Stimulated activated CD4-positive, alpha-beta T cell treated with anti-CD3 and anti-CD28 coated beads, Interleukin-15, amount 100 ng/mL, for 24 hours (primary cell): ENCODE measurements at places on chromosomes 5 and 9.

GRCh38 chr9:106535439-106535838 lies 327.5 kb upstream of the ZNF462 start:
- DNase-seq = no peak

GRCh38 chr5:55377810-55378209 lies 70.0 kb downstream of the MTREX start:
- DNase-seq = no peak

GRCh38 chr9:134735441-134736175 lies 94.0 kb downstream of the COL5A1 start:
- DNase-seq = no peak

- no peak for DNase-seq
Measured at GRCh38 chr9:10112798-10113197, 500.0 kb downstream of the PTPRD start.

DNA sequence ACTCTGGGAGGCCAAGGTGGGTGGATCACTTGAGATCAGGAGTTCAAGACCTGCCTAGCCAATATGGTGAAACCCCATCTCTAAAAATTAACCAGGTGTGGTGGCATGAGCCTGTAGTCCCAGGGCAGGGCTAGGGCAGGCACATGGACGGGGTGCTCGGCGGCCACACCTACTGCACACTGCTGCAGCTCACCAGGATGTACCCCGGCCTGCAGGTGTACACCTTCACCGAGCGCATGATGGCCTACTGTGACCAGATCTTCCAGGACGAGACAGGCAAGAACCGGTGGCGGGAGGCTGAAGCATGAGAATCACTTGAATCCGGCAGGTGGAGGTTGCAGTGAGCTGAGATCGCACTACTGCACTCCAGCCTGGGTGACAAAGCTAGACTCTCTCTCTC lies 3.2 kb downstream of the ST6GALNAC4 start:
- no peak for DNase-seq

- DNase-seq = no peak
Measured at GRCh38 chr9:126793686-126794417, 11.0 kb upstream of the ZBTB43 start.

GRCh38 chr5:159130871-159131270 lies 31.2 kb upstream of the EBF1 start:
- DNase-seq = no peak

- DNase-seq = no peak
Measured at GRCh38 chr9:76444322-76444929, 14.6 kb upstream of the GCNT1 start.

GRCh38 chr5:159763562-159763961 lies 152.7 kb upstream of the ADRA1B start:
- DNase-seq = no peak

GRCh38 chr5:60529001-60529400 lies 171.0 kb downstream of the DEPDC1B start:
- DNase-seq = no peak

- no peak for DNase-seq
Measured at GRCh38 chr9:137202966-137203365, 2.4 kb upstream of the TPRN start.

DNA sequence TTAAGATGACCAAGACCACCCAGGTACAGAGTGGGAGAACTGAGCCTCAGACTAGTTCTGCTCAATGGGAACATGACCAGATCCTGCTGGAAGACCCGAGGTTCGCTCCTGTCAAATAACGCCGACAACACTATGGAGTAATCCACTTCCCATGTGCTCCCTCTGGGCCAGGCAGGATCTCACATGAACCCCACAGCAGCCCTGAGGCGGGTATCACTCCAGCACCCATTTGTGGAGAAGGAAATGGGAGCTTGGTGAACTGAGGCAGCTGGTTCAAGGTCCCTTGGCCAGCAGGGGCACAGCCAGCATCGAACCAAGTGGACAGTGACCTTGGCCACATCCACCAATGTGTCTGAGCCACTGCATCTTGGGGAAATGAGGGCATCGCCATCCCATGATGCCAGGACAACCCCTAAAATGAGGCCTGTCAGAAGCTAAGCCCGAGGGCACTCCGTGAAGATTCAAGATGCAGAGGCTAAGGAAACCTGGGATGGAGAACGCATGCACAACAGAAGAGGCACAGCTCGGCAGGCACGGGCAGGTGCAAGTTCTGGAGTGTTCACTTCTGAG lies 8.5 kb downstream of the ANKS6 start:
- no peak for DNase-seq

GRCh38 chr9:136204145-136204805 lies 653 bp downstream of the LHX3 start:
- DNase-seq = no peak

GRCh38 chr5:3913279-3913678 lies 317.6 kb downstream of the IRX1 start:
- DNase-seq = no peak

DNA sequence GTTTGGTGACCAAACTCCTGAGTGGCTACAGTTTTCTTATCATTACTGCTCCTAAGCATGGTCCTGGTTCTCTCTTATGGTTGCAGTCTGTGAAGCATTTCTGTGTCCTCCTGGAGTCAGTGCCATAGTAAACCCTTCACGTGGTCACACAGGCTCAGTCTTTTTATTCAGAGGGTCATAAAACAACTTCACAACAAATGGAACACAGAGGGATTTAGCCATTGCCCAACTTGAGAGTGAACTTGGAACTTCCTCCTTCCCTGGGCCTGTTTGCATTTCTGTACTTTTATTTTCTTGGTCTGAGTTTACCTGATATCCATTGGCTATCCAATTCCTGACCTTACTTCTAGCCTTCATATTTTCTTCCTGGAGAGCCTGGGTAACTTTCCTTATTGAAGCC lies 144.9 kb downstream of the CCDC192 start:
- DNase-seq = no peak

- no peak for DNase-seq
Measured at GRCh38 chr5:124330595-124331220, 415.7 kb downstream of the ZNF608 start.

- DNase-seq = peak; percentile 2
Measured at GRCh38 chr5:98492258-98492657, 281.2 kb upstream of the RGMB start.

- DNase-seq = no peak
Measured at GRCh38 chr5:118236108-118236849, 752.1 kb downstream of the DTWD2 start.

DNA sequence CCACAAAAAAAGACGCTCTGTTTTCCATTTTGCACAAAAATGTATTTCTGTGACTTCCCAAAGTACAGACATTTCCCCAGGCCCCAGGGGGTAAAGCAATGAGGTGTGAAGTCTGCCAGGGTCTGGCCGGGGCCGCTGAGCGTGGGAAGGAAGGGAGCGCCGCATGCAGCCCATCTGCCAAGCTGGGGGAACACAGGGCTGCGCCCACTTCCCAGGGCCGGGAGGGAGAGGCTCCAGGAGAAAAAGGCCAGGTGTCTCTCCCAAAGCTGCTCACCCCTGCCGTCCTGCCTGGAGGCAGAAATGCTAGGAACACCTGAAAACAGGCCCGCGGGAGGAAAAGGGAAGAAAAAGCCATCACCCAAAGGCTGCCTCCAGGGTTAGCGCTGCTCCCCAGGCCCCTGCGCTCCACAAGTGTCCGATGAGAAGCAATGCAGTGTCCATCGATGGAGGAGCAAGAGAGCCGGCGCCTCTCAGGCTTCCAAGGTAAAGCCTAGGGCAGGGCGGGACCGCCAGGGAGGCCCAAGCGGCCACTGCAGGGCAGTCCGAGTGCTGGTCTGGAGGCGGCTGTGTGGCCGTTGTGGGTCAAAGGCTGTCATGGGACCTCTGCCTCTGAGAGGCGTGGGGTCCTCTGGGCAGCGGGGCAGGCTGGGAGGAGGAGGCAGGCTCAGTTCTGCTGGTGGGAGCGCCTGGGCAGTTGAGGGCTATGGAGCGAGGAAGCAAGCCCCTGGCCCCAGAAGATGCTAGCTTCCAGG lies 6.0 kb upstream of the ZDHHC12 start:
- no peak for DNase-seq

DNA sequence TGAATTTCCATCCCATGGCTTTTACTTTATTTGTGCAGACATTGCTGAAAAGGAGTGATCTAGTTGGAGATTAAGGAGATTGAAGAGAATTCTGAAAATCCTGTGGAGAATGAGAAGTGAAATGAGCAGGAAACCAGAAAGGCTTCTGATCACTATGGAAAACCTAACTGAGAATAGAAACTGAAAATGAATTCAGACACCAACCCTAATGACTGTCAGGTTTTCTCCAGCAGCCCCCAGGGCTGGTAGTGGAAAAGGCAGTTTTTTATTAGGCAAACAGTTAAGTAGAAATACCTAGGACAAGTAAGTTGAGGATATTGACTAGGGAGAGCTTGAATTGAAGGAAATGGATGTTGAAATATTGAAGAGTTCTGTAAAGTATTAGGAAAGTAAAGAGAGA lies 14.7 kb upstream of the ARRDC3 start:
- no peak for DNase-seq

- DNase-seq = no peak
Measured at GRCh38 chr9:128245421-128246151, 30.2 kb downstream of the GOLGA2 start.

GRCh38 chr9:136751814-136752213 lies 3.5 kb upstream of the LCN6 start:
- DNase-seq = no peak

DNA sequence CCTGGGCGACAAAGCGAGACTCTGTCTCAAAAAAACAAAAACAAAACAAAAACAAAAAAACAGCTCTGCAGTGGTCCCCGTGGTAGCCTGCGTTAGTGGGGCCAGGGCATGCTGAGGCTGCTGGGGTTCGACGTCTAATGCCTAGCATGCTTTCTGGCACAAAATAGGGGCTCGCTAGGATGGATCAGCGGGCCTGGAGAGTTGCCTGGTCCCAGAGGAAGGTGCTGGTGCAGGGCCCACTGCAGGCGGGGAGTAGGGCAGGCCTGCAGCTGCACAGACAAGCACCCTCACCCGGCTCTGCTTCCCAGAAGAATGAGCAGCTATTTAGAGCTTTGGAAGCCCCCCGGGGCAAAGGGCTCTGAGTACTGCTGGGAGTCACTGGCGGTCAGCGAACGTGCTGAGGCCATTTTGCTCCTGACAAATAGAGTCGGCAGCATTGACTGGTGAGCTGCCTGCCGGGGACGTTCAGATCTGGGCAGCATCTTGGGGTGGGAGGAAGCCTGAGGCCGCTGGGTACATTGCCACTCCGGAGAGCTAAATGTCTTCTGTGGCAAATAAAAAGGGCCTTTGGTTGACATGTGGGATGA lies 126.7 kb downstream of the OLFM1 start:
- no peak for DNase-seq

GRCh38 chr9:87869082-87869481 lies 13.6 kb upstream of the SPATA31E1 start:
- DNase-seq = no peak

GRCh38 chr5:92962752-92963151 lies 618.3 kb downstream of the NR2F1-AS1 start:
- no peak for DNase-seq

DNA sequence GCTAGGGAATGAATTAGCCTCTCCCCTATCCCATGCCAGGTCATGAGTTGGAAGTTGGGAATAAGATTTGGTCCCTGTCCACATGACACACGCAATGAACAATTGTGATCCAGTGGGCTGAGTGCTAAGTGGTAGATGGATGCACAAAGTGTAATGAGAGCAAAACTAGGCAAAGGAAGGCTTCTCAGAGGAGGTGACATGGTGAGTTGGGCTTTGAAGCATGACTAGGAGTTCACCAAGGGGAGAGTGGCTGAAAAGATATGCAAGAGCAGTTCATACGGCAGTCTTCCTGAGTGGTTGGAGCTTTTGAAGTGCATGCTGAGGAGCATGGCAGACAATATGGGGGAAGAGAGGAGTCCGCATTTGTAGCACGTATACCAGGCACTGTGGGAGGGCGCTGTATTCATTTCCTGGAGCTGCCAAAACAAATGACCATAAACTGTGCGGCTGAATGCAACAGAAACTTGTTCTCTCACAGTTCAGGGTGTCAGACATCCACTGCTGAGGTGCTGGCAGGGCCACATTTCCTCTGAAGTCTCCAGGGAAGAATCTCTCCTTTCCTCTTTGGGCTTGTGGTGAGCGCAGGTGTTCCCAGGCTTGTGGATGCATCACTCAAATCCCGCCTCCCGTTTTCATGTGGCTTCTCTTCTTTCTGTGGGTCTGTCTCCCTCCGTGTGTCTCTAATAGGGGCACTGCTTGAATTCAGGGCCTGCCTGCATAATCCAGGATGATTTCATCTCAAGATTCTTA lies 49.5 kb downstream of the NSG2 start:
- no peak for DNase-seq

DNA sequence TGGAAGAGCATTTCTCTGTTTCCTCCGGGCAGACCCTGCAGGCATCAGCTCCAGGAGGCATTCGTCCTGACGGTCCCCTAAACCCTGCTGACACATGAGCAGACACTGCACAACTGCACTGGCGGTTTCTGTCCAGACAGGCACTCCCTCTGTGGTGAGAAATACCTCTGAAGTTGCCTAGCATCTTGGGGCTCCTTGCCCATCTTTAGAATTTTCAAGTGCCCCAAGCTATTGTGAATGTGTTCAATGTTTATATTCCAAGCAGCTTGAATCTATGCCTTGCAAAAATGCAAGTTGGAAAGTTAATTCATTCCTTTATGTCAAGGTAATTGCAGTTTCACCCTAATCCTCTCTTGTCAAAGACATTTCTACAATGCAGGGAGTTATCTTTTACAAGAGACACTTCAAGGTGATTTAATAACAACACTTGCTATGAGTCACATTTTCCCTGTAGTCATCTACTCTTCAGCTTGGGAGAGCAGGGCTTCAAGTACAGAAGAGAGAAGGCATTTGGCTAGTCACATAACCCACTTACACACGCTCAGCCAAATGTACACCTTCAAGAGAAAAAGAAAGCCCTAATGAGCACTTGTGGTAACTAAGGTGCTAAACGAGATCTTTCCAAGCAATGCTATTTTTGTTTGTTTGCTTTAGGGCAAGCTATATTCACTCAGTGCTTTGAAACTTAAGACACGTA lies 302.5 kb downstream of the MLLT3 start:
- peak; percentile 34 for DNase-seq

DNA sequence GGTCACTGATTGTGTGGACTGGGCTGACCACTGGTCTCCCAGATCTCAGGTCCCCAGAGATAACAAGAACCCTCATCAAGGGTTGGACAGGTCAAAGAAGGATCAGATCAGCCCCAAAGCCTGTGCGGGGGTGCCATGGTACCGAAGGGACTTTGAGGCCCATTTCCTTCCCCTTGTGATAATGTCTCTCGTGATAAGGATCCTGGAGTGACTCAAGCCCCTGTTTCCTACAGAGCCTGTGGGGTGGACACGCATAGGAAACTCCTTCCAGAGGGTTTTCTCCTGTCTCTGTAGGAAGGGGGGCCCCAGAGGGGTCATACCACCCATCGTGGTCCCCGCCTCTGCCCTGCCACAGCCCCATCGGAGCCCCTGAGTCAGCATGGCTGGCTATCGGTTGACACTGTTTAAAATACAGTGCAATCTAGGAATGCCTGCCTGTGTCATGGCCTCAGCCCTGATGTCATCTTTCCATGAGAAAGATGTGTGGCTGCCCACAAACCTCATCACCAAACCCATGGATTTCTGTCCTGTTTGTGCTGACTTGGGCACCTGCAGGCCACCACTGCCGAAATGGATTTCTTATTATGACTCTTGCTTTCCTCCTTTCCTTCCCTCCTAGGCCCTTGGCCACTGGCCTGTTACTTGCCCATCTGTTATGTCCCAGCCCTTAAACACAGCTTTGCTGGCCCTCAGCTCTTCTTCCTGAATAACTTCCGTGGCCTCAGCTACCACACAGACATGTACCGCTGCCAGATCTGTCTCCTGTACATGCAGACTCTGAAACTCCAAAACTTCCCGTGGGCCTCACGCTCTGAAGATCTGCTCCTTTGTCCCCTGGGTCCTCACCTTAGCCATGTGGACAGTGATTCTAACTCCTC lies 2.9 kb upstream of the CSF2 start:
- peak; percentile 79 for DNase-seq
